ENCODE measurements at places on chromosomes 7 and 10.

DNA sequence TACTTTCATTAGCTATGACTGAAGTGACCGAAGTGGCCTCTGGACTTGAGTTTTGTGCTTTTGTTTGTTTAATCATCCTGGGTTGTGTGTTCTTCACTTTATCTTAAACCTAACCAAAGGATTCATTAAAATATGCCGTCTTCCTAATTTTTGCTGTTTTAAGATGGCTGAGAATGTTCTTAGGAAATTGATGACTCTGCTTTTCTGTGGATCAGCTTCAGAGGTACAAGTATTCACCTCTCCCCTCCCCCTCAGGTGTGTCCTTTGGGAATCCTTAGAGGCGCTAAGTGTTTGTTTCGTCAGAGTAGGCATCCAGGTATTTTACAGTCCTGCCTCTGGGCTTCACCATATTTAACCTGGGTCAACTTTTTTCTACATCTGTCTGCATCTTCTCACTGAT is 1.1 kb downstream of the CCDC126 start:
- no peak for DNase-seq

DNA sequence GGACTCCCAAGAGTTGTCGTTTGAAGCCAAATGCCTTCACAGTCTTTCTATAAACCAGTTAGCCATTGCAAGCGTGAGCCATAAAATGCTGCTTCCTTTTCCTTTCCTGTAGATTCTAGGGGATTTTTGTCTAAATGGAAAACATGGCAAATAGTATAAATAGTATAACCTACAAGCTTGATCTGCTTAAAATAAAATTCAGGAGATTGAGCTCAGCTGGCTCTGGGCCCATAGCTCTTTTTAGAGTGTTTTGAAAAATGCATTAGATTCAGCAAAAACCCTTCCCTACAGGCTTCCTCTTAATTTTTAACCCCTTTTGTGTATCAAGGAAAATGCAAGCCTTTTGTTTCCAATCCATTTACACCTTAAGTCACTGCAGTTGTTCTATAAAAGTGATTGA is 190.1 kb upstream of the GDF10 start:
- no peak for DNase-seq

- DNase-seq = no peak
These were observed 15.1 kb upstream of the ZNF273 start for GRCh38 chr7:64887756-64888508.

GRCh38 chr7:54354436-54354835 is 187.7 kb upstream of the VSTM2A start:
- no peak for DNase-seq

GRCh38 chr7:32519763-32520162 is 24.5 kb downstream of the AVL9 start:
- DNase-seq = no peak
